ENCODE measurements at places on chromosomes 6 and 20.

DNA sequence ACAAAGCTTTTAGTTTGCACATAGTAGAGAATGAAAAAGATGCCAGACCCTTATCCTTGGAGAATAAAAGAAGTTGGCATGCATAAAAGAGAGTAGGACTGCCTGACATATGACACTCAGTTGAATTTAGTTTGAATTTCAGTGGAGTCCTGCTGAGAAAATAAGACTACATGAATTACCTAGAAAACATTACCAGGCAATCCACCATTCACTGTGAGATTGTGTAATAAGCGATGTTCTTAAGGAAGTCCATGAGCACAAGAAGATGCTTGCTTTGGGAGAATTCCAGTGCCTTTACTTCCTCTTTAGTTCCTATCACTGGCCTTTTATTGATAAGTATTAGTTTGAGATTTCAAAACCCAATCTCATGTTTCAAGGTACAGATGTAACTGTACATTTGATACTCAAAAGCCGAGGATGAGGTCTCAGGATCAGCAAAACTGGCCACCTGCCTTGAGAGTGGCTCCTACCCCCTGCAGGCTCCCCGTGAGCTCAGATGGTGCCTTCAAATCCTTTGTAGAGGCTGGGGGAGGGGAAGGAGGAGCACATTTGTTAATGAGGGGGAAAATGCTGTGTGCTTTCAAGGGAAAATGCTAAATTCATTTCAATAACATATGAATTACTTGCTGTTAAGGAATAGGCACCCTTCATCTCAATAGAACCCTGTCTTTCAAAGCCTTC, 11.2 kb upstream of the UNC93A start:
- DNase-seq = no peak

DNA sequence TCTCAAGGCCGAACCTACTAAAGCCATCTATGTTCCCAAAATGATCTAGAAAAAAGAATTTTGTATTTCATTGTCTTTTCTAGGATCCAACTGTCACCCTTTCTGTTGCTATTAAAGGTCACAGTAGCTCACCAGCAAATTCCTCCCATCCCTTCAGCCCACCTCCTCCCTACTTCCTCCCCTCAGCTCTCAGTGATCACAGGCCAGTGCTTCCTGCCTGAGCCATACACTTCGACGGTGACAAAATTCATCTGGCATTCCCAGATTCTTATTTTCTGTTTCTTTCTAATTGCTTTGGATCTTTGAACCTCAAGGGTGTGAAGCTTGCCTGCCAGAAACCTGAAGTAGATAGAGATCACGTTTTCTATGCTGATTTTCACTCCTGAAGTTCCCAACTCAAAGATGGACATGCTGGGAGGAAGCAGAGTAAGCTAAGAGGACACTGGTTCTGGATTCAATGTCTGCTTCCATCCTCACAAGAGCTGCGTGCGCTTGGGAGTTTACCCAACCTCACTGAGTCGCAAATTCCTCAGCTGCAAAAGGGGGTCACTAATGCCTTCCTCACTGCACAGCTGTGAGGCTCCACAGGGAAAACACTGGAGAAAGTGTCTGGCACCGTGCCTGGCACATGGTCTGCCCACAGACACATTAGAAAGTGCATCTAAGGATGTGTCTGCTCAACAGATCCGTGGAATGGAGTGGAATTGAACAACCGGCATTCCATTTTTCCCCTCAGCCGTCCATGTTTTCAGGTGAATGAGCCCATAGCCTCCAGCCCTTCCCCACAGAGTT, 34.5 kb downstream of the MDGA1 start:
- DNase-seq = no peak

DNA sequence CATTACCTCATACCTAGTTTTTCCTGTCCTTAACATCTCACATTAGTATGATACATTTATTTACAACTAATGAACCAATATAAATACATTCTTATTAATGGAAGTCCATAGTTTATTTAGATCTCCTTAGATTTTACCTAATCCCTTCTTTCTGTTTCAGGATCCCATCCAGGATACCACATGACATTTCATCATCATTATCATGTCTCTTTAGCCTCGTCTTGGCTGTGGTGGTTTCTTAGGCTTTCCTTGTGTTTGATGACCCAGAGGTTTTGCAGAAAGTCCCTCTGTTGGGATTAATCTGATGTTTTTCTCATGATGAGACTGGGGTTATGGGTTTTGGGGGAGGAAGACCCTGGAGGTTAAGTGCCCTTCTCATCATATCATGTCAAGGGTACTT, 89.3 kb upstream of the IYD start:
- DNase-seq = no peak

DNA sequence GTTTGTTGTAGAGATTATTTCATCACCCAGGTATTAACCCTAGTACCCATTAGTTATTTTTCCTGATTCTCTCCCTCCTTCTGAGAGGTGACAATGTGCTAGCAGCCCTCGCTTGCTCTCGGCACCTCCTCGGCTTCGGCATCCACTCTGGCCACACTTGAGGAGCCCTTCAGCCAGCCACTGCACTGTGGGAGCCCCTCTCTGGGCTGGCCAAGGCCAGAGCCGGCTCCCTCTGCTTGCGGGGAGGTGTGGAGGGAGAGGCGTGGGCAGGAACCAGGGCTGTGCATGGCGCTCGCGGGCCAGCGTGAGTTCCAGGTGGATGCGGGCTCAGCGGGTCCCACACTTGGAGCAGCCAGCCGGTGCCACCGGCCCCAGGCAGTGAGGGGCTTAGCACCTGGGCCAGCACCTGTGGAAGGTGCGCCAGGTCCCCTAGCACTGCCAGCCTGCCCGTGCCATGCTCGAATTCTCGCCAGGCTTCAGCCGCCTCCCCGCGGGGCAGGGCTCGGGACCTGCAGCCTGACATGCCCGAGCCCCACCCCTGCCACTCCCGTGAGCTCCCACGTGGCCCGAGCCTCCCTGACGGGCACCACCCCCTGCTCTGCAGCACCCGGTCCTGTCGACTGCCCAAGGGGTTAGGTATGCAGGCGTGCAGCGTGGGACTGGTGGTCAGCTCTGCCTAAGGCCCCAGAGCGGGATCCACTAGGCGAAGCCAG, 221.9 kb downstream of the WDR27 start:
- no peak for DNase-seq

DNA sequence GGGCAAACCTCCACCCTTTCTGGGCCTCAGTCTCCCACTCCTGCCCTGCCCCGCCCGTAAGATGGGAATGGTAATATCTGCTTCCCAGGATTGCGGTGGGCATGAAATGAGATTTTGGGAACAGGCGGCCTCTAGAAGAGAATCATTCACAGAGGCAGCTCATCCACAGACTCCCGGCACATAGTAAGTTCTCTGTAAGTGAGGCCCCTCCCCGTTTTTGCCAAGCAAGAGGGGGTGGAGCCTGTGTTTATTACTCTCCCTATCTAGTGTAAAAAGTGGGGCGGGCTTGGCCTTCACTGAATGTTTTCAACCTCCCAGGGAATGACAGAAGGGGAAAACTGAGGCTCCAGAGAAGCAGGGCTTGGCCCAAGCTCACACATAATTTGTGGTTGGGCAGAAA, 20.0 kb downstream of the SUN5 start:
- DNase-seq = peak; percentile 23

DNA sequence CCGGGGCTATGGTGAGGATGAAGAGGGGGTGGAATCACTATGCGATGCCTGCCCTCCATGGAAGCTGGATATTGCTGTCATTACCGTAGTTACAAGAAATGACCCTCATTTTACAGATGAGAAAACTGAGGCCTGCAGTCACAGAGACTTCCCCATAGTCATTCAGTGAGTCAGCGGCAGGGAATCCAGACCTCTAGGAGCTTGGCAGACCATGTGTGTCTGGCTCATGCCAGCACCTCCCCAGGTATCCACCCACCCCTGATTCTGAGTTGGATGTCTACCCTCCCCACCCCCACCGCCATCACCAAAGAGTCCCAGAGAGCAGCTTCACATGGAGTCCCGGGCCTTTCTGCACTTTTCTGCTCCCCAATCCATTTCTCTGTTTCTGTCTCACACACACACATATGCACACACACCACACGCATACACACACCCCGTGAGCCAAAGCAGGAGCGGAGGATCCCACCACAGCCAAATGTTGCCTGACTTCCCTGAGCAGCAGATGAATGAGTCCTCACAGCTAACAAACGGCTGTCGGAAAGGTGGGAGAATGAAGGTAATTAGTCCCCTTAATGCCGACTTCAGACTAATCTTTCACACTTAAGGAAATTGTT, 24.8 kb downstream of the CDH22 start:
- no peak for DNase-seq

GRCh38 chr6:127794405-127794804, 106.5 kb downstream of the THEMIS start:
- no peak for DNase-seq

GRCh38 chr6:38162493-38163185, 343.1 kb downstream of the ZFAND3 start:
- DNase-seq = no peak
